Osteocyte (in vitro differentiated cells): ENCODE measurements at places on chromosomes 2 and 18. TPM values are rescaled to one million over a fixed set of nuclear protein-coding genes. Genes with fewer than 3 reads are reported as not detected.

The IL36G gene
- not detected in 2 replicates for total RNA-seq

The NT5C1B gene
- total RNA-seq: not detected in 2 replicates

The TNS1 gene
- total RNA-seq: 80.8 and 82.5 TPM in 2 replicates

The ARHGEF4 gene
- 2.6 and 3.2 TPM in 2 replicates for total RNA-seq

The IGFBP5 gene
- total RNA-seq: 1,145 and 1,383 TPM in 2 replicates
